Muscle of leg (tissue), 16 donors: ENCODE measurements at places on chromosomes 6 and 20. TPM values are rescaled to one million over a fixed set of nuclear protein-coding genes. Genes with fewer than 3 reads are reported as not detected.
A peak's percentile ranks its signal among the peaks of the same experiment; 100 is the strongest.

Gene SLC22A3
- 11.2 TPM for polyA plus RNA-seq

GRCh38 chr20:39312676-39313075 is 350.5 kb downstream of the DHX35 start:
- H3K4me3 ChIP-seq: no peak overlapping the region
- DNase-seq: no peak
- peaks cover 12% of the 10 kb centered on the region for H3K4me1 ChIP-seq
- no peak overlapping the region for H3K27ac ChIP-seq
- H3K36me3 ChIP-seq: no peaks in the 10 kb centered on the region
- no peaks in the 10 kb centered on the region for H3K27me3 ChIP-seq

Gene RPS21
- polyA plus RNA-seq: 1,501 TPM

GRCh38 chr20:57986666-57987065 is 241.8 kb downstream of the ANKRD60 start:
- H3K36me3 ChIP-seq: no peaks in the 10 kb centered on the region
- H3K27ac ChIP-seq: peak overlapping the region; percentile 38
- H3K4me3 ChIP-seq: no peak overlapping the region
- H3K4me1 ChIP-seq: peaks cover 14% of the 10 kb centered on the region

- no peaks in the 10 kb centered on the region for H3K27me3 ChIP-seq
- no peak for DNase-seq
- H3K27ac ChIP-seq: no peak overlapping the region
- no peak overlapping the region for H3K4me3 ChIP-seq
- H3K4me1 ChIP-seq: no peaks in the 10 kb centered on the region
These were observed 574.2 kb downstream of the KHDRBS2 start for GRCh38 chr6:61711849-61712248.

DNA sequence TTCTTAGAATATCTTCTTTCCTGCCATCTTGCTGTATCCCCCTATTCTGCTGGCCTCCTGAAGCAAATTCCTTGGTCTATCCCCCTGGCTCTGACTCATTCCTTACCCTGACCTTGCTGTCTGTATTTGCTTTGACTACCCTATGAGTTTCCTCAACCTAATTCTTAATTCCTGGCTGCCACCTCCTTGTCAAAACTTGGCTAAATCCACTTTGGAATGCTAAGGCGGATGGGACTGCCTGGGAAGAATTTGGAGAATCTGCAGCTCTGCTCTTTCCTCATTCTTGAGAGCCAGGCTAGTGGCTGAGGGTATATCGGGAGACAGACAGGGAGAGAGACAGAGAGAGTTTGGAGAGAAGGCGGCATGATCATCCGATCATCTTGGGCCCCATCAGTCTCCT is 24.4 kb downstream of the CAP2 start:
- H3K4me3 ChIP-seq: no peak overlapping the region
- peaks cover 27% of the 10 kb centered on the region for H3K4me1 ChIP-seq
- peak; percentile 57 for DNase-seq

- no peaks in the 10 kb centered on the region for H3K36me3 ChIP-seq
- H3K27ac ChIP-seq: no peak overlapping the region
- H3K27me3 ChIP-seq: peaks cover 2% of the 10 kb centered on the region
- no peak for DNase-seq
These were observed 30.5 kb upstream of the XRN2 start for GRCh38 chr20:21272679-21273078.

DNA sequence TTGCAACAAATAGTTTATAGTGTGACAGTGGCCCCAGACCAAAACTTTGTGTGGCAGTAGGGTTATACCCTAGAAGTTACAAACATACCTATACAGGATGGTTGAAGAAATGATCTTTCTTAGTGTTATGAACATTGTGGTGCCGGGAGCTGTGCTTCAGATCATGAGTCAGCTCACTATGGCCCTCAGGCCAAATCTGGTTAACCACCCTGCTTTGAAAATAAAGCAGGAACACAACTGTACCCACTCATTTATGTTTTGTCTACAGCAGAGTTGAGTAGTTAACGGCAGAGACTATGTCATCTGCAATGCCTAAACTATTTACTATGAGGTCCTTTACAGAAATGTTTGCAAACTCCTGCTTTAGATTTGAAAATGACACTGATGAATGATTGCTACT is 24.3 kb downstream of the AKAP7 start:
- H3K36me3 ChIP-seq: peaks cover 15% of the 10 kb centered on the region
- H3K27ac ChIP-seq: no peak overlapping the region
- no peaks in the 10 kb centered on the region for H3K27me3 ChIP-seq
- H3K4me1 ChIP-seq: no peaks in the 10 kb centered on the region

Gene SMIM29
- polyA plus RNA-seq: 8.9 TPM

GRCh38 chr6:4912559-4912958 is 91.3 kb downstream of the RPP40 start:
- H3K27ac ChIP-seq: no peak overlapping the region
- DNase-seq: no peak
- H3K36me3 ChIP-seq: peaks cover 13% of the 10 kb centered on the region
- peaks cover 15% of the 10 kb centered on the region for H3K4me1 ChIP-seq

Gene OLIG3
- polyA plus RNA-seq: not detected

- no peaks in the 10 kb centered on the region for H3K36me3 ChIP-seq
- no peaks in the 10 kb centered on the region for H3K4me1 ChIP-seq
- no peak overlapping the region for H3K4me3 ChIP-seq
- H3K27ac ChIP-seq: no peak overlapping the region
- DNase-seq: no peak
These were observed 270.6 kb upstream of the BMP2 start for GRCh38 chr20:6496874-6497273.

DNA sequence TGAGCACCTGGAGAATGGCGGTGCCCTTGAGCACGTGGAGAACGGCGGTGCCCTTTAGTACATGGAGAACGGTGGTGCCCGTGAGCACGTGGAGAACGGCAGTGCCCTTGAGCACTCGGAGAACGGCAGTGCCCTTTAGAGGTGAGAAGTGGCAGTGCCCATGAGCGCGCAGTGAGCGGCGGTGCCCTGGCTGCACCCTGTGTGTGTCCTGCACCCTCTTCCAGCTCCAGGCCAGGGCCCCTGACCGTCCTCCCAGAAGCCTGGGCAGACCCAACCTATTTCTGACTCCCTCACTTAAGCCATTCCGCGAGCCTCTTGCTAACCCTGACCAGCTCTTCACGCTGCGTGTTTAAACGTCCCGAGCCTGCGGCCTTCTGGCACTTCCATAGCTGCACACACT is 151.3 kb downstream of the DLL1 start:
- no peaks in the 10 kb centered on the region for H3K36me3 ChIP-seq
- no peak overlapping the region for H3K27ac ChIP-seq
- no peak for DNase-seq
- peaks cover 2% of the 10 kb centered on the region for H3K27me3 ChIP-seq

Gene DEF6
- 6.0 TPM for polyA plus RNA-seq

DNA sequence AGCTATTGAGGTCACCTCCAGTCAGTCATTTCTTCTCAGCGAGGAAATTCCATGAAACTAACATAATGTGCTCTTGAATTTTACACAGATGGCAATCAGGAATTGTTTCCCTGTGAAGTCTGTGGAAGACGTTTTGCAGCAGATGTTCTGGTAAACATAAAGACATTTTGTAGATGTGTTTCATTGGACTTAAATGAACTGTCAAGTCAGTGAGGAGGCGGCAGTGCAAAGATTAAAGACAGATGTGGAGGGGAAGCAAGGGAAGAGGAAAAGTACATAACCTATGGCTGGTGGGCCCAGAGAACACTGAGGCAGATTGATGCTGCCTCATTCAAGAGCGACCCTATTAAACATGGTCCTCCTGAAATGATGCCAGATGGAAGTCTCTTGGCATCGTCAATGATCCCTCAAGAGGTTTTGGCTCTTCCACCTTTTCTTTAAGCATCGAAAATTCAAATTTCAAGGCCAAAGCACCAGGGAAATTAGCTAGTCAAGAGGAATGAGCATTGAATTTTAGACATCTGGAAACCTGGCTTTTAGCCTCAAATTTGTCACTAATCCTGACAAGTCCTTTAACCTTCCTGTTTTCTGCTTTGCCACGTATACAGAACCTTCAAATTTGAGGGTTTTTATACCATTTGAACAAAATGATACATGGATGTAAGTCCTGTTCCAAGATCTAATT is 20.1 kb downstream of the ZC2HC1B start:
- peak; percentile 97 for DNase-seq
- no peak overlapping the region for H3K4me3 ChIP-seq
- peaks cover 3% of the 10 kb centered on the region for H3K36me3 ChIP-seq
- peaks cover 11% of the 10 kb centered on the region for H3K4me1 ChIP-seq
- no peaks in the 10 kb centered on the region for H3K27me3 ChIP-seq

- no peaks in the 10 kb centered on the region for H3K4me1 ChIP-seq
- peaks cover 2% of the 10 kb centered on the region for H3K27me3 ChIP-seq
- H3K36me3 ChIP-seq: peaks cover 3% of the 10 kb centered on the region
- DNase-seq: no peak
- no peak overlapping the region for H3K27ac ChIP-seq
- no peak overlapping the region for H3K4me3 ChIP-seq
These were observed 288.4 kb downstream of the TSHZ2 start for GRCh38 chr20:53260591-53260990.

- H3K4me1 ChIP-seq: no peaks in the 10 kb centered on the region
- DNase-seq: peak; percentile 26
- H3K4me3 ChIP-seq: no peak overlapping the region
- H3K27me3 ChIP-seq: no peaks in the 10 kb centered on the region
These were observed 561.3 kb downstream of the DHX35 start for GRCh38 chr20:39523405-39523804.

Gene SSTR4
- polyA plus RNA-seq: 0.17 TPM

- H3K4me1 ChIP-seq: peaks cover 7% of the 10 kb centered on the region
- H3K36me3 ChIP-seq: peaks cover 4% of the 10 kb centered on the region
- H3K4me3 ChIP-seq: no peak overlapping the region
- no peaks in the 10 kb centered on the region for H3K27me3 ChIP-seq
- H3K27ac ChIP-seq: peak overlapping the region; percentile 75
These were observed 196.6 kb downstream of the UST start for GRCh38 chr6:148943451-148943850.

DNA sequence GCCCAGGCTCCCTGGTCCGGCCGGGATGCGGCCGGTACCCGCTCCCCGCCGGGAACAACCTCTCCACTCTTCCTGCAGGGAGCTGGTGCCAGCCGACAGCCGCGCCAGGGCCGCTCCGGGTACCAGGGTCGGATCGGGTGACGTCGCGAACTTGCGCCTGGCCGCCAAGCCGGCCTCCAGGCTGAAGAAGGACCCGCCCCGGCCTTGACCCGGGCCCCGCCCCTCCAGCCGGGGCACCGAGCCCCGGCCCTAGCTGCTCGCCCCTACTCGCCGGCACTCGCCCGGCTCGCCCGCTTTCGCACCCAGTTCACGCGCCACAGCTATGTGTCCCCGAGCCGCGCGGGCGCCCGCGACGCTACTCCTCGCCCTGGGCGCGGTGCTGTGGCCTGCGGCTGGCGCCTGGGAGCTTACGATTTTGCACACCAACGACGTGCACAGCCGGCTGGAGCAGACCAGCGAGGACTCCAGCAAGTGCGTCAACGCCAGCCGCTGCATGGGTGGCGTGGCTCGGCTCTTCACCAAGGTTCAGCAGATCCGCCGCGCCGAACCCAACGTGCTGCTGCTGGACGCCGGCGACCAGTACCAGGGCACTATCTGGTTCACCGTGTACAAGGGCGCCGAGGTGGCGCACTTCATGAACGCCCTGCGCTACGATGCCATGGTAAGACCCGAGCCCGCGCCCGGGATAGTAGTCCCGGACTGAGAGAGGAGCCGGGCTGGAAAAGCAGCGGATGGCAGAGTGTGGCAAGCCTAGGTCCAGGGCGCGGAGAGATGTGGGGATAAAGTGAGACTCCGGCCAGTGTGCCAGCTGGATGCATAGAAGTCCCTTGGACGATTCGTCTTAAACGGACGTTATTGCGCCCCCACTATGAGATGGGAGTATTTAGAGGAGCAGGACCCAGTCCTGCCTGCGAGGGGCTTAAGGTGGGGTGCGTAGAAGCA is at the start of gene NT5E:
Gene NT5E (plus strand): TSS at position 266 of the 942 bp plus-strand sequence. CDS start 57 bp downstream, at position 323.
- H3K27ac ChIP-seq: peak within 1 kb of the TSS; percentile 93
- H3K4me1 ChIP-seq: peaks cover 20% of the 10 kb centered on the region
- H3K4me3 ChIP-seq: peak within 1 kb of the TSS; percentile 73
- no peaks in the 10 kb centered on the region for H3K36me3 ChIP-seq
- peak; percentile 82 for DNase-seq

Gene C20orf204
- polyA plus RNA-seq: 0.52 TPM

Gene PAQR8
- polyA plus RNA-seq: 7.7 TPM

DNA sequence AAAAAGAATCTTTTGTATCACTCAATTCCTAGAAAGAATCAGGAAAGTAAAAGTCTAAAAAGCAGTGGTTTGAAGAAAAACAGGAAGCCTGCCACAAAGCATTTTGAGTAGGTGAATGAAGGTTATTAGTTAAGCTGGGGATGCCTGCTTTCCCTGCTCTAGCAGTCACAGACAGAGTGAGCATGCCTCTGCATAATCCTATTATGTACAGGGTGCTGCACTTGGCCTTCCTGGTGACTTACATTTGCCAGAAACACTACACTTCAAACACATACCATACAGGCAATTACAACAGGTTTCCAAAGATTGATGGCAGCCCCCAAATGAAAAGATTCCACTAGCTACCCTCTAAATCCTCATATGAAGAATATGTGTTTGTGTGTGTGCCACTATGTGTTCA is 130.8 kb downstream of the TPBG start:
- H3K27ac ChIP-seq: no peak overlapping the region
- no peaks in the 10 kb centered on the region for H3K4me1 ChIP-seq
- DNase-seq: no peak

DNA sequence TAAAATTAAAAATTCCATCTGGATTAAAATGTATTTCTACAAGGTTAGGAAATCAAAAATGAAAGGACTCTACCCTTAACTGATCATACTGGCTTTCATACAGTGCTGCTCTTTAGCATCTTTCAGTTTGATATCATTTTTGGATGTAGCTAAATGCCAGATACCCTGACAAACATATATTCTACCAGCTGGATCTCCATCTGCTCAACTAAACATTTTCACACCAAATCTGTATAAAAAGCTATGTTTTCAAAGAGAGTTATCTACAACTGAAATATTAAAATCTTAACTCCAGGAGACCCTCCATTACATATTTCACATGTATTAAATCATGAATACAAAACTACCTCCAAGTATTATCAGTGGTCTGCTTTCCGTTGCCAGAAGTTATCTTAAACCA is 95.7 kb downstream of the EPHA7 start:
- no peak for DNase-seq
- H3K27me3 ChIP-seq: no peaks in the 10 kb centered on the region
- H3K4me3 ChIP-seq: no peak overlapping the region
- H3K36me3 ChIP-seq: no peaks in the 10 kb centered on the region

GRCh38 chr6:34358389-34358905 is 34.0 kb downstream of the NUDT3 start:
- DNase-seq: peak; percentile 67
- no peaks in the 10 kb centered on the region for H3K36me3 ChIP-seq
- no peak overlapping the region for H3K4me3 ChIP-seq
- H3K27me3 ChIP-seq: no peaks in the 10 kb centered on the region
- H3K27ac ChIP-seq: peak overlapping the region; percentile 37
- peaks cover 14% of the 10 kb centered on the region for H3K4me1 ChIP-seq

GRCh38 chr20:44370639-44371218 is 15.2 kb downstream of the HNF4A start:
- no peak overlapping the region for H3K4me3 ChIP-seq
- H3K4me1 ChIP-seq: no peaks in the 10 kb centered on the region
- no peaks in the 10 kb centered on the region for H3K36me3 ChIP-seq

- no peak overlapping the region for H3K27ac ChIP-seq
- H3K4me1 ChIP-seq: peaks cover 22% of the 10 kb centered on the region
- peak; percentile 91 for DNase-seq
These were observed 134.0 kb upstream of the ARMC2 start for GRCh38 chr6:108714101-108714765.

- no peaks in the 10 kb centered on the region for H3K36me3 ChIP-seq
- H3K4me1 ChIP-seq: peaks cover 2% of the 10 kb centered on the region
- no peak overlapping the region for H3K27ac ChIP-seq
- no peaks in the 10 kb centered on the region for H3K27me3 ChIP-seq
- no peak for DNase-seq
These were observed 44.1 kb upstream of the CTAGE9 start for GRCh38 chr6:131754715-131755567.

Gene SCAND1
- polyA plus RNA-seq: 36.5 TPM

Gene HCK
- 5.0 TPM for polyA plus RNA-seq
